ENCODE measurements at places on chromosomes 5 and 9.

DNA sequence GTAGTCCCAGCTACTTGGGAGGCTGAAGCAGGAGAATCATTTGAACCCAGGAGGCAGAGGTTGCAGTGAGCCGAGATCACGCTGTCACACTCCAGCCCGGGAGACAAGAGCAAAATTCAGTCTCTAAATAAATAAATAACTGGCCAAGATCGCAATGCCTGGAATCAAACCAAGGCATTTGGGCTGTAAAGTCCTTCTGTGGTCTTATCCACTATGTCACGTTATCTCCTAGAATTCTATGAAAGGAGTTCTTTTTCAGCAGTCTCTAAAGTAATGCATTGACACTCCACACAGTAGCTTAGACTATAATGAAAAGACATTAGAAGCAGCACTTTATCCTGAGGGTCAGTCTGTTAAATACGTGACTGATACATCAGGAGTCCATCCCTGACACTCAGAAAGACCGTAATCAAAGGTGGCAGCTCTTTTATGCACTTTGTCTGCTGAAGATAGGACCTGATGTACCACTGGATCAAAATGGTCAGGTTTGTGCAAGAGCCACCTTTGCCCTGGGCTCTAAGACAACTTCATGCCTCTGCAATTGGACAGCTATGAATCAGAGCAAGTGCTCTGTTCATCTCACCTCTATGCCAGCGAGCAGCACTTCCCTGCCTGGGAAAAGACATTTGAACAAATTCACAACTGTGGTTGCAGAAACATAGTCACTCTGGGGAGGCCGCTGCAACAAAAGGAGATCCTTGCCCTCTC is 31.7 kb upstream of the GNA14 start:
- no peak for DNase-seq

- no peak for DNase-seq
Observed at GRCh38 chr9:131525643-131526565, 5.2 kb downstream of the UCK1 start.

GRCh38 chr5:129465776-129466344 is 5.8 kb downstream of the ADAMTS19 start:
- no peak for DNase-seq

DNA sequence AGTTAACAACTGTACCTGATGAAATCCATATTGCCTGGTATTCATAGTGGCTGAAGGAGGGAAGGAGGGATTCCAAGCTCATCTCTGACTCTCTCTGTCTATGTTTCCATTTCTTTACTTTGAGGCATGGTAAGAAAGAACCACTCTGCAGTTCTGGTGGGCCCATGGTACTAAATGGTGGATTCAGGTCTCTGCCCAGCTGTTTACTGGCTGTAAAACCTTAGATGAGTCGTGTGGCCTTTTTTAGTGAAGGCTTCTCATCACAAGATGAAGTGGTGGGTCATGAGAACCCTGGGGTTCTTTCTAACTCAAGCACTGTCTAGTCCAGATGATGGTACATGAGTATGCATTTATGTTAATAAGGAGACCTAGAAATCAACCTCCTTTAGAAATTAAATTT is 49.7 kb downstream of the ZNF366 start:
- DNase-seq: no peak

GRCh38 chr5:112245656-112246055 is 173.4 kb downstream of the EPB41L4A start:
- DNase-seq: no peak

DNA sequence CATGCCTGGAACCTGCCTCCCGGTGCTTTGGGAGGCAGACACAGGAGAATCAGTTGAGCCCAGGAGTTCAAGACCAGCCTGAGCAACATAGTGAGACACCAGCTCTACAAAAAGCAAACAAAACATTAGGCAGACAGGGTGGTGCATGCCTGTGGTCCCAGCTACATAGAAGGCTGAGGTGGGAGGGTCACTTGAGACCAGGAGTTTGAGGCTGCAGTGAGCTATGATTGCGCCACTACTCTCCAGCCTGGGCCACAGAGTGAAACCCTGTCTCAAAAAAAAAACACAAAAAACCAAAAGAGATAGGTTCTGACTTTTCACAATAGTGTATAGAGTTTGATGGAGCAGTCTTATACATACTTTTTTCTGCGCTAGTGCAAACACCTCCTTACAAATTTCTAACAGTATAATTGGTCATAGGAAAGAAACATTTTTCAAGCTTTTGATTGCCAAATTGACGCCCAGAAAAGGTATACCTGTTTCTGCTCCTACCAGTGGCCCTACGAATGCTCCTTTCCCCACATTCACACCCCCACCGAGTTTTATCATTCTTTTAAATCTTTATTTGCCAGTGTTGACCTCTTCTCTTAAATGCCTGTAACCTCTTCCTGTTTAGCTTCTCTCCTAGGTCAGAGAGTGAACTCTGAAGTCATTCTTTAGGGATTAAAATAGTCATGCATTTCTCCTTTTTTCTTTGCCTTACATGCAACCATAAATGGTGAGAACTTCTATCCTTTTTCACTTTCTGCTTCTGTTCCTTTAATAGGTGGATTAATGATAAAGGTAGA is 7.5 kb downstream of the DOCK8 start:
- no peak for DNase-seq

GRCh38 chr5:163757344-163757743 is 251.9 kb downstream of the MAT2B start:
- DNase-seq: no peak

DNA sequence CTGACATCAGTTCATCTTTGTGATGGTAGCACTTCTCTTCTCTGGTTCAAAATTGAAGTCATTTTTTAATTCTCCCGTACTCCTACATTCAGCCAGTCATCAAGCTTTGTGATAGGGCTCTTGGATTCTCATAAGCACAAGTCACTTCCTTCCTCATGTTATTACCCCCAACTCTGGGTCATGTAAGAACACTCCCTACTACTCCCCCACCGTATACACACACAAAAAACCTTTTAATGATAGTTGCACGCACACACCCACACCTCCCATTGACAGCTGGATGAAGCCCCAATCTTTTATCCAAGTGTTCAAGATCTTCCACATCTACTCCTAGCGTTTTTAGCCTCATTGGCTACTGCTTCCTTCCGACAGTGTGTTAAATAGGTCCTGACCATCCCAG is 16.8 kb downstream of the KDM3B start:
- DNase-seq: no peak

DNA sequence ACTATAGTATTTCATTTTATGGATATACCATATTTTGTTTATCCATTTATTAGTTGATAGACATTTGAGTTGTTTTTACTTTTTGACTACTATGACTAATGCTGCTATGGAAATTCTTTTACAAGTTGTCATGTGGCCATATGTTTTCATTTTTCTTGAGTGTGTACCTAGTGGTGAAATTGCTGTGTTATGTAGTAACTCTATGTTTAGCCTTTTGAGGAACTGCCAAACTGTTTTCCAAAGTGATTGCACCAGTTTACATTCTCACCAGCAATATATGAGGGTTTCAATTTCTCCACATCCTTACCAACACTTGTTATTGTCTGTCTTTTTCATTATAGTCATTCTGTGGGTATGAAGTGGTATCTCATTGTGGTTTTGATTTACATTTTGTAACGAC is 75.4 kb downstream of the GRIA1 start:
- DNase-seq: peak; percentile 82

DNA sequence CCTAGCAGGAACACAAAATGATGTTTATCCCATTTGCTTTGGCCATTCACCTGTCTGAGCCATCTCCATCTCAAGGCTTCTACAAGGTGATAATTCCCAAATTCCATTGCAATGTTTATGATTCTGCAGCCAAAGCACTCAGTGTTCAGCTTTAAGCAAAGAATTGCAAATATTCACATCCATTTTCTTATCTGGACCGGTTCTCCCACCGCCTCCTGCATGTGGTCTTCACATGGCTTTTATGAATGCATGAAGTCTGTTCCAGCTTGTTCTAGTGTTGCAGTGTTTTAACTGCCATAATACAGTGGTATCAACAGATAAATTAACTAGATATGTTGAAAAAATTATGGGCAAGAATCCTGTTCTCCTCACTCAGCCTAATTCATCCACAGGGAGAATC is 443.0 kb upstream of the KLF4 start:
- peak; percentile 64 for DNase-seq

DNA sequence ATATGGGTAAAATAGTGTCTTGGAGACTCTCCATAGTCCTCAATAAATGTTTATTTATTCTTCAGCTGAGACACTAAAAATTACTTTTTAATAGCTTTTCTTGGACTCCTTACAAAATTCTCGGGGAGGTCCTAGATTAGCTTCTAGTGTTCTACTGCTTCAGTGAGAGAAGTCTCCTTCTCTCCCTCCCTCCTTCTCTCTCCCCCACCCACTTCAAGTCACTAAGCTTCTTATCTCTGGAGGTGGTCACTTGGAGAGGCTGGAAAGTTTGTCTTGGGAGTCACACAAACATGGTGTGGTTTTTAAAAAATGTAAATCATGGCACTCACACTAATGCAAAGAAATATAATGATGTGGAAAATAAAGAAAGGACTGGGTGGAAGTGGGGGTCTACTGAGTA is 64.1 kb downstream of the SEMA6A start:
- DNase-seq: no peak

GRCh38 chr9:108565651-108566378 is 290.0 kb downstream of the ACTL7B start:
- DNase-seq: peak; percentile 86

GRCh38 chr5:168822745-168823281 is 243.6 kb upstream of the PANK3 start:
- peak; percentile 67 for DNase-seq

DNA sequence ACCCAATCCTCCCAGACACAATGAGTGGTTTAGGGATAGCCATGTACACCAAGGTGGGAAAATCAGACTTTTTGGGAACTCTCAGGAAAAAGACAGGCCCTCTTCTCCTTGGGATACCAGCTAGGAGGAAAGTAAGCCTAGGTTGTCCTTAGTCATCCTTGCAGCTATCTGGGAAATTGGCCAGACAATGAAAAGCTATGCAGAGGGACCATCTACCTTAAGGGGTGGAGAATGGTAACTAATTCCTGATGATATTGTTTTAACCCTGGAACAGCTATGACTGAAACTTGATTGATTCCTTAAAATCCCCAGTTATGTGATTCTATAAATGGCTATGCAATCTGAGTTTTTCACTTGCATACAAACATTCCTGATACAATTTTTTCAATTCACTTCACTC is 88.9 kb upstream of the BNC2 start:
- DNase-seq: peak; percentile 78

- no peak for DNase-seq
Observed at GRCh38 chr5:41312478-41313060, 99.2 kb upstream of the C6 start.

DNA sequence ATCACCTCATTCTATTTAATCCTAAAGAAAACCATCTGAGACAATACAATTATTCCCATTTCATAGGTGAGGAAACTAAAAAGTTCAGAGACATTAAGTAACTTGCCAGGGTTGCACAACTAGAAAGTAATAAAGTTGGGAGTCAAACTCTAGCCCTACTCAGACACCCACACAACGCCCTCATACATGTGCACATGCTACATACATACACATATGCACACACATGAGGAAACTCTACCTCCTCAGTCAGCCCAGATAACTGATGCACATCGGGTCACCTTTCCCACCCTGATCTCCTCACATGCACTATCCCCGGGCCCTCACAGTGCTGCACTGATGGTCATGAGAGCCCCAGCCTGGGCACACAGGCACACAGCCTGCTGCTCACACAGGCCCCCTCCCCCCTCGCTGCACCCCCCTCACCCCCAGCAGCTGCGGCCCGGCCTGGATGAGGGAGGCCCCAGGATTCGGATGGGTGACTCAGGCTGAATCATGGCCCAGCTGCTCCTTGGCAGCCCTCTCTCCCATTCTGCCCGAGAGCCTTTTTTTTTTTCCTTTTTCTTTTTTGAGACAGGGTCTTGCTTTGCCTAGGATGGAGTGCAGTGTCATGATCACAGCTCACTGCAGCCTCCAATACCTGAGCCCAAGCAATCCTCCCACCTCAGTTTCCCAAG is 5.0 kb upstream of the GPRIN1 start:
- DNase-seq: peak; percentile 77

- DNase-seq: no peak
Observed at GRCh38 chr5:29230591-29230990, 1962.9 kb upstream of the CDH6 start.

DNA sequence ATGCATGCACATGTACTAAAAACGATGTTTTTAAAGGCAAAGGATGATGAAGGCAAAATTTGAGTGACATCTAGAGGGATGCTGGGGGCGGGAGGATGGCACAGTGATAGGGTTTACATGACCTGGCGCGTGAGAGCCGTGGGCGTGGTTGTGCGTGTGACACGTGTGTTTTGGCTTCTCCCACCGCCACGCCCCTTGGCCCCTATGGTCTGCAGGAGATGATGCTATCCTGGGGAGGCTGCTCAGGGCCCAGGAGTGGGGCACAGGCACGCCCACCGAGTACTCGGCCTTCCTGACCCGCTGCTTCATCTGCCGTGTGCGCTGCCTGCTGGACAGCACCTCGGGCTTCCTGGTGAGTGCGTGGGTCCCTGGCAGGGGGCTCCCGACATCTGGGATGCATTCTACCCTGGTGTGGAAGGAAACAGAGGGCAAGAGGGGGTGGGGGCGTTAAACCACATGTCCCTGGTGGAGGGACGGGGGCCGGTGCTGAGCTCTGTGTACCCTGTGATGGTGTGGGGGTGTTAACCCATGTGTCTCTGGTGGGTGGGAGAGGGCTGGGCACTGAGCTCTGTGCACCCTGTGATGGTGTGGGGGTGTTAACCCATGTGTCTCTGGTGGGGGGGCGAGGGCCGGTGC is 19.2 kb upstream of the EXOC3 start:
- DNase-seq: no peak

- no peak for DNase-seq
Observed at GRCh38 chr5:138275379-138275782, 960 bp upstream of the GFRA3 start.

- DNase-seq: no peak
Observed at GRCh38 chr9:38133595-38133994, 64.6 kb upstream of the SHB start.

DNA sequence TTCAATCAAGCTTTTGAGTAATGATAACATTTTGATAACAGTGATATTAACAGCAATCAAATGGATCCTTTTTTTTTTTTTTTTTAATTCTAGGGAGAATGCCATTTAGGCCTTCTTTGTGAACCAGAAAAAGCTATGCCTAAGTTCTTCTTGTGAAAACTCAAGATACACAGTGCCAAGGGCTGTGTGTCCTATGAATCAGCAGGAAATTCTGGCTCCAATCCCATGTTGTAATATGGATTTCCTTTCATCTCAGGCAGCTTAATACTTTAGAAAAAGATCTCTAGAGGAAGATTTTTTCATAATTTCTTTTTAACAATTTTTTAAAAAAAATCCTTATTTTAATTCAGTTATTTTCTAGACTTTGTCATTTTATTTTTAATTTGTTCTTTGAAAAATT is 96.1 kb downstream of the NUDT12 start:
- peak; percentile 53 for DNase-seq

DNA sequence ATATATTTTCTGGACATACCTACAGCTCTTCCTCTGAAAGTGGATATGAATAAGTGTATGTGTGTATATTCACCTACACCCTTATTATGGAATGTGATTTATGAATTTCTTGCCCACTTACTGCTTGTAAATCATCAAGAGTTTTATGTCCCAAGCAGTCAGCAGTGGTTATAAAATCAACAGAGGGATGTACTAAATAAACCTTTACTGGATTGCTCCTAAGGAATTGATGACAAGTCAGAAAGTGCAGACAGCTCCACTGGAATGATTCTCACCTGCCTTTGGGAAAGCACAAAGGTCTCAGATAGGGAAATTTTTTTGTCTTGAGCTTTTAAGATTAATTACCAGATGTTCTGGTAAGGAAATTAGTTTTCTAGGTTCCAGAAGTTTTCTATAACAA is 9.3 kb downstream of the TMEM174 start:
- DNase-seq: peak; percentile 59

- no peak for DNase-seq
Observed at GRCh38 chr9:91176426-91176825, 185.3 kb downstream of the AUH start.

- no peak for DNase-seq
Observed at GRCh38 chr9:113231701-113232100, 10.4 kb downstream of the SLC31A1 start.

Measured in fibroblast of skin of abdomen (primary cell).